Activated CD8-positive, alpha-beta memory T cell treated with anti-CD3 and anti-CD28 coated beads, Interleukin-2, amount 10 ng/mL, durations not matched to agents 7 days and 5 days (primary cell): ENCODE measurements at places on chromosomes 1 and 21. TPM values are rescaled to one million over a fixed set of nuclear protein-coding genes. Genes with fewer than 3 reads are reported as not detected.
A peak's percentile ranks its signal among the peaks of the same experiment; 100 is the strongest.

CDCP2 gene
- total RNA-seq = 0.09 TPM

DNA sequence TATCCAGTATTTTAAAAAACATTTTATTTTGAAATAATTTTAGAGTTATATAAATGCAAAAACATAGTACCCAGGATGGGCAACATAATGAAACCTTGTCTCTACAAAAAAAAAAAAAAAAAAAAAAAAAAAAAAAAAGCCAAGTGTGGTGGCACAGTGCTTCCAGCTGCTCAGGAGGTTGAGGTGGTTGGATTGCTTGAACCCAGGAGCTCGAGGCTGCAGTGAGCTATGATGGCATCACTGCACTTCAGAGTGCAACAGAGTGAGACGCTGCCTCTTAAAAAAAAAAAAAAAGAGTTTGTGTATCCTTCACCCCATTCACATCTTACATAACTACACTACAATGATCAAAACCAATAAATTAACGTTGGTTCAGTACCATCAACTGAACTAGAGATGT lies 115.6 kb upstream of the KIF26B start:
- H3K27ac ChIP-seq = no peak overlapping the region
- no peaks in the 10 kb centered on the region for H3K27me3 ChIP-seq
- DNase-seq = no peak

GRCh38 chr1:50977575-50978143 lies 7.6 kb downstream of the CDKN2C start:
- peaks cover 57% of the 10 kb centered on the region for H3K27me3 ChIP-seq
- DNase-seq = peak; percentile 43
- peaks cover 25% of the 10 kb centered on the region for H3K36me3 ChIP-seq
- peak overlapping the region; percentile 72 for H3K4me3 ChIP-seq

DNA sequence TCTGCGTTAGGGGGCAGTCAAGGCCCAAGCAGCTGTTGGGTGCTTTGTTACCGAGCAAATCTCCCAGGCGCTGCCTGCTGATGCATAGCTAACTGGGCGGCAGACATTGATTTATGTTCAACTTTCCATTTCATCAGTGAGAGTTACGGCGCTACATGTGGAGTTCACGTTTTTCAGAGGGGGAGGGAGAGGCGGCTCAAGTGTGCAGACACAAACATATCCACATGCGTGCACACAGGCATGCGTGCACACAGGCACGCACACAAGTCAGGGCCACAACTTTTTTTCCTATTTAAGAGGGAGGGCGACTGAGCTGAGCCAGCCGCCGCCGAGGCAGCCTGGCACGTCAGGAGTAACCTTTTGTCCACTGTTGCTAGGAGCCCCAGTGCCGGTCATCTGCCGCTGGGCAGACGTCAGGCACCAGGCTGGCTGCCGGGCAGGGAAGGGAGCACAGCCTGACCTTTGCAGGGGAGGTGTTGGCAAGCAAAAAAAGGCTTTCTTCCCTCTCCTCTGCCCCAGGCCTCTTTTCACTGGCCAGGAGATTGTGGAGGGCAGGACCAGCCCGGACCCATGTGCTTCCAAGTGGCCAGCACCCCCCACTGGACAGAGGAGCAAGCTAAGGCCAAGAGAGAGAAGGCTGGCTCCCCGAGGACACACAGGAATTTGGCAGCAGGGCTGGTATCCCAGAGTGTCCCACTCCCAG lies 73.3 kb downstream of the MRPL37 start:
- DNase-seq = no peak
- H3K27me3 ChIP-seq = no peaks in the 10 kb centered on the region
- H3K36me3 ChIP-seq = peaks cover 9% of the 10 kb centered on the region
- no peak overlapping the region for H3K4me3 ChIP-seq

GRCh38 chr1:57112148-57112547 lies 146.3 kb upstream of the C8B start:
- DNase-seq = no peak
- no peaks in the 10 kb centered on the region for H3K36me3 ChIP-seq
- no peaks in the 10 kb centered on the region for H3K4me1 ChIP-seq
- H3K4me3 ChIP-seq = no peak overlapping the region
